H54 (cell line): ENCODE measurements at places on chromosomes 12 and 14.

DNA sequence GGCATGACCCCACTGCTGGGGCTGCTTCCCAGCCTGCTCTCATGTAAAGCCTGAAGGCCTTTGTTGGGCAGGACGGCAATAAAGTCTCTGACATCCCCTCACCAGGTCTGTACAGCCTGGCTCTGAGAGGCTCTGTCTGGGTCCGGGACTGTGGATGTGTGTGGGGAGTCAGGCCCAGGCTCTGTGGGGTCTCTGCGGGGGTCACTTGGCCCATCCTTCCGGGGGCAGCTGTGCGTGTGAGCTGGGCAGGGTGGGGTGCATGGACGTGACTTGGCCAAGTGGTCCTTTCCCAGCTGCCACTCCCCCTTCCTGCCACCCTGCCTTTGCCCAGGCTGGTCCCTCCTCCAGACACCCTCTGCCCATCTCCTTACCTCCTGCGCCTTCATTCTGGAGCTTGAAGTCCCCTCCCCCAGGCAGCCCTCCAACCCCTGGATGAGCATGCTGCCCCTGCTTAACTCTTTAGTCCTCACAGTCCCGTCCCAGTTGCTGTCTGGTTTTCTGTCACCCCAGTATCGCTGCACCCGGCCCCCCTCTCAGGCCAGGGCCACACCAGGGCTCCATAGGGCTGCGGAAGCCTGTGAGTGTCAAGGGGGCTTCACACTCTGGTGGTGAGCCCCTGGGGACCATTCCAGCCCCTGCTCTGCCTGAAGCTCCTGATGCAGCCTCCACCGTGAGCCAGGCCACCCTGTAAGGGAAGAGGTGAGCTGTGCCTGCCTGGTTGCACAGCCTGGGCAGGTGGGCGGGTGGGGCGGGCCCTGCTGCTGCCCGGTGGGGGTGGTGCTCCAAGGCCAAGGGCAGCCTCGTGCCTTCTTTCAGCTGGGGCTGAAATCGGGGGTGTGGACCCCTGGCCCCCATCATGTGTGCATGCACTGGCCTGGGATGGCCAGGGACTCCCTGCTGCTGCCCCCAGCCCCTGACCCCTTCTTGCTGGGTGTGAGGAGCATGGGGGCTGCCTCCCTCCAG lies 25.5 kb upstream of the KIF26A start:
- no peak for DNase-seq

- no peak for DNase-seq
Observed at GRCh38 chr14:103872481-103873113, 25.2 kb upstream of the PPP1R13B start.

- no peak for DNase-seq
Observed at GRCh38 chr14:68274725-68275124, 455.1 kb downstream of the RAD51B start.

- DNase-seq = no peak
Observed at GRCh38 chr12:108296945-108297344, 42.2 kb downstream of the CMKLR1 start.

DNA sequence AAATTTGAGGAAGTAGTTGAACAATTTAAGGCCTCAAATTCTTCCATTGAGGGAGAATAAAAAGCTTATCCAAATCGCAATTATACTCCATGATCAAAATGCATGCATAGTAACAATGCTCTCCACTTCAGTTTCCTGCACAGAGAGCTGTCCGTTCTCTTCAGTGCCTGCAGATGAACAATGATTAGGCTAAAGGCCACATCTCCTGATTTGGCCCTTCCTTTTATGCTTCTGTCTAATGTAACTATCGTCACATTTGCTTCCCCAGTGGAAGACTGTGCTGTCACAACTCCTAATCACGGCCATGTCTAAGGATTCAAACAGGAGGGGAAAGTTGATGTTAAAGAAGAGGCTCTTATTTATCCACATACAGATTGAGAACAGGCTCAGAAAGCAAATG lies 113.6 kb upstream of the NPAS3 start:
- DNase-seq = no peak

DNA sequence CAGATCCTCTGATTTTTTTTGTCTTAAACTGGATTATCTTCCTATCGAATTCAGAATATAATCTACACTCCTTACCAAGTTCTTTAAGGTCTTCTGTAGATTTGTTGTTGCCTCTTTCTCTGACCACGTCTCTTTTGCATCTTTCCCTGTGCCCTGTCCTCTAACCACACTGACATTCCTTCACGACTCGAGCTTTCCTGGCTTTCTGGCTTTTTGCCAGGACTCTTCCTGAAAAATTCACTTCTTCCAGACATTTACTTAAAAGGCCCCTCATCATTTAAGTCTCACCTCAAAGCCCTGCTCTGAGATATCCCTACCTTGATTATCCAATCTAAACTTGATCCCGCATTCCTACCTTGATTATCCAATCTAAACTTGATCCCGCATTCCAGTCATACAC lies 422.3 kb upstream of the DCN start:
- DNase-seq = no peak

DNA sequence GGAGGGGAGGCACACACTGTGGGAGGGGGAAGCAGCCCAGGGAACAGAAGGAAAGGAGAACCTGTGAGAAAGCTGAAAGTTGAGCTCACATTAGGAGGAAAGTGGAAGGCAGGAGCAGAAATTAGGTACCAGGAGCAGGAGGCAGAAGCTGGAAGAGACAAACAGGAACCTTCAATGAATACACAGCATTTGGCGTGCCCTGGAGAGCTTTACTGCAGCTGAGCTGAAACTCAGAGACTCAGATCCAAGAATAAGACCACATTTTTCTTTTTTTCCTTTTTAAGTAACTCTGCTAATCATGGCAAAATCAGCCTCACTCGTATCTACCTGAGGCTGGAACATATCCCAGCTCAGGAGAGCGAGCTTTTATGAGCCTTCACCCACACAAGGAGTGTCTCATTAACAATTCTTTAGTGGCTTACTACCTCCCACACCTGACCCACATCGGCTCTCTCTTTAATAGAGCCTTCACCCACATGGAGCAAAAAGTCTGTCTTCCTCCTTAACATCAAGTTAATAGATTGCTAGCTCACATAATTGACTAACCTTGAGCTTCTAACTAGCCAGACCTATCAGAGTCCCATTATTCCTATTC lies 18.2 kb upstream of the CERS5 start:
- DNase-seq = no peak

DNA sequence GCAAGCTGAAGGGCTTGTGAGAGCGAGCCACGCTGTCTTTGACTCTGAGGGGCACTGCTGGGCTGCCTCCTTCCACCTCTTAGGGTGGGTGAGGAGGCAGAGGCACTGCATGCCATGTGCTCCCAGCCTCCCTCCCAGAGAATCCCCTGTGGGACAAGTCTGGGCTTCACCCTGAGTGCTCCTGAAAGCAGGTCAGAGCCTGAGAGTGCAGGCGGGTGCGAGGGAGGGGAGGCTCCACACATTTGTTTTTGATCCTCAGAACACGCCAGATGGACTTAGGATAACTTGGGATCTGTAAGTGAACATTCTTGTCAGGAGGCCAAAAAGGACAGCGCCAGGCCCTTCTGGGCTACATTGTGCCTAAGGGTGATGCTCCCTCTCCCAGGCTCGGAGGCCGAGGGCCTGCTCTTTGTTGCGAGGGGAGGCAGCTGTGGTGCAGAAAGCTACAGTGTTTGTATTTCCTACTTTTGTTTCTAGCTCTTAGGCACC lies 155.4 kb downstream of the TMX1 start:
- DNase-seq = peak; percentile 23

GRCh38 chr12:115213538-115214016 lies 529.6 kb upstream of the TBX3 start:
- DNase-seq = no peak

DNA sequence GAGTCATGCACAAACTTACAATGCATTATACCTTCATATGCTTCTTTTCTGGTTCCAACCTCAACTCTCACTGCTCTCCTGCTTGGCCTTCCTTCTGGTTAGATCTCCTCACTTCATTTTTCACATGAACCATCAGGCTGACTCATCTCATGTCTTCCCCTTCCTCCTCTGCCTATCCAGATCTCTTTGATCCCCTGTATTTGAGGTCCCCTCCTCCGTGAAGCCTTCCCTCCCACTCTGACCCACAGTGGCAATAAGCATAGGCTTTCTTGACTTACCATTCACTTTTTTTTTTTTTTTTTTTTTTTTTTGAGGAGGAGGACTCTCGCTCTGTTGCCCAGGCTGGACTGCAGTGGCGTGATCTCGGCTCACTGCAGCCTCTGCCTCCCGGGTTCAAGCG lies 14.7 kb upstream of the ASIC1 start:
- no peak for DNase-seq

GRCh38 chr12:96015672-96016071 lies 19.5 kb upstream of the HAL start:
- no peak for DNase-seq

- no peak for DNase-seq
Observed at GRCh38 chr12:96064271-96064670, 28.9 kb upstream of the LTA4H start.

- DNase-seq = no peak
Observed at GRCh38 chr12:57046947-57047890, 2.7 kb downstream of the MYO1A start.

DNA sequence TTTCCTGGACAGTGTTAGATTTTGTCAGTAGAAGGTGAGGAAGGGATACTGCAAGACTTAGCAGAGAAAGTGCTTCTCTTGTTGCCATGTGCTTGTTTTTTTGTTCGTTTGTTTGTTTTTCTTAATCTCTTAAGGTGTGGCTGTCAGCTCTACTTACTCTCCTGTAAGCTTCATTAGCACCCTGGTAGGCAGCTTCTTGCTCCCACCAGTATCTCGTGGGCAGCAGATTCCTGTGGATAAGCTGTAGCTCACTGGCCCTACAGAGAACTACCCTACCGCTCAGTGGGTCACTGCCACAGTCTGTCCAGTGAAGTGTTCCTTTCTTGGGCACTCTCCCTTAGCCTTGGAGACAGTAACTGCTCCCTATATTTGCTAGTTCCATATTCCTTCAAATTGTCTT lies 30.1 kb downstream of the VRK1 start:
- DNase-seq = no peak

GRCh38 chr12:114974826-114975639 lies 291.1 kb upstream of the TBX3 start:
- no peak for DNase-seq

DNA sequence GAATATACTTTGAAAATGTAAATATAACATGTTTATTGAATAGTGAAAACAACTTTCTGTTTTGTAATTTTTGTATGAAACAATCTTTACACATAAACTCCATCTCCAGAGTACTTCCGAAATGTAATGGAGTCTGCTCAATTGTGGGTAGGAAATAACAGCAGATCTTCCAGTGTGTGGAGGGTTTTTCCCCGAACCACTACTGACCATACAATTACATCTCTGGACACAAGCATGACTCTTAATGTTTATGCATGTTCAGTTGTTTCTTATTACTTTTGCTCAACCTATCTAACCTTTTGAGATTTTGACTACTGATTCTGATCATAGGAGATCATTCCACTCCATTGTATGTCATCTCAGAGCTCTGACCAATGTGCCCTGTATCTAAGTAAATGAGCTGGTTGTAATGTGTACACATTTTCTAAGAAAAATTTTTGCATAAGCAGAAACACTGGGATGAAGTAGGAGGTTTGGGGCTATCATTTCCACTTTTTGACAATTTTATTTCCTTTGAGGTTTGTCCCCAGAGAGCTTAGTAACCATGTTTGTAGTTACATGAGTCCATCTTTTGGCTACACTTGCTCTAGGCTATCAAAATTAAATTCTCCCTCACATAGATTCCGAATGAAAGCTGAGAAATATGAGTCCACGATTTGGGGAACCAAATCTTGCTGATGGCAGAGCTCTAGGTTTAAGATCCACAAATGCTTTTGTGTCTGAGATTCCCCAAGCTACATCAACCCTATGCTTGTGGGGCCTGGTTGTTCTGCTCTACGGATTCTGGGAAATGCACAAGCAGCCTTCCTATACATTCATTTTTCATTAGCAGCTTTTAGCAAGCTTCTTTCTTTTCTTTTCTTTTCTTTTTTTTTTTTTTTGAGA lies 21.4 kb upstream of the CLEC4D start:
- DNase-seq = no peak

DNA sequence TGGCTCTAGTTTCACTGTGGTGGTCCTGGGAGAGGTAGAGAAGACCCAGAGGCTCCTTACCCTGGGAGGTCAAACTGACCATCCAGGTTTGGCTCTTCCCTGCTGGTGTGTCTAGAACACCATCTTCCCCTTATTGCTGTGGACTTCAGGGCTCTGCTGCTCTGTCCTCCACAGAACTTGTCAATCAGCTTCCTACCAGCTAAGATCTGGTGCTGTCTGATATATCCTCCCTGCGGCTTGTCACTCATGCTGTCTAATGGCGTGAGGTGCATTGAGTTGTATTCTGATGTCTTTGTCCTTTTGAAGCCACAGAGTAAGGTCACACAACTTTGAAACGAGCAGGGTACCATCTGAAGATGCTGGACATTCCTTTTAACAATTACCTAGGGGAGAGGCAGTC lies 7.2 kb upstream of the C1RL start:
- no peak for DNase-seq

- no peak for DNase-seq
Observed at GRCh38 chr12:51721282-51721940, 127.1 kb downstream of the FIGNL2 start.

DNA sequence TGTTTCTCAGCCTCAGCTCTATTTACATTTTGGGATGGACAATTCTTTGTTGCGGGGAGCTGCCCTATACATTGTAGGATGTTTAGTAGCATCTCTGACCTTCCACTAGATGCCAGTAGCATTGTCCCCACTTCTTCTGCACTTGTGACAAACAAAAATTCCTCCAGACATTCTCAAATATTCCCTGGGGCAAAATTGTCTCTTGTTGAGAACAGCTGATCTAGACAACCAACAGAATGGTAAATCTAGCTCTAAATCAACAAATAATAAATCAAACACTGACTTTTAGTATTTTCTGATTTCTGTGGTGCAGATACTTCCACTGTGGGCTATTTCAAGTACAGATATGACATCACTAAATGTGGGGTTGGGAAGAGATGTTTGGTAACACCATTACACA lies 60.7 kb downstream of the MSRB3 start:
- no peak for DNase-seq

DNA sequence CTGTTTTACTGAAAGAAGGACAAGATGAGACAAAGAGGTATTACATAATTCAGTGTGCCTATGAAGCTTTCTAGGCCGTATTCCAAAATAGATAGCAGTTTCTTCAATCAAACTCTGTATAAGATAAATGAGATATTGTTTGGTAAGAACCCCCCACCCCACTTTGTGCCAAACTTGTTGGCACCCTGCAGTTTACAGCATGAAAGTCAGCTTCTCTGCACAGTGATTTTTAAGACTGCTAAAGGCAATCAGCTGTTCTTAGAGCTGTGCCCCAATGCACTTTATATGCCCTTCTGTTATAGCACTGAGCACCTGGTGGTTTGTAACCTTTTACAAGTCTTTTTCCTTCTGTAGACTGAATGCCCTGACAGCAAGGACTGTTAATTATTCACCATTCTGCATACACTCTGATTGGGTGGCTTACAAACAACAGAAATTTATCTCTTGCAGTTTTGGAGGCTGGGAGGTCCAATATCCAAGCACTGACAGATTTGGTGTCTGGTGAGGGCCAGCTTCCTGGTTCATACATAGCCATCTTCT lies 76.7 kb downstream of the ANO4 start:
- no peak for DNase-seq
